ENCODE measurements at places on chromosomes 1 and 21. TPM values are rescaled to one million over a fixed set of nuclear protein-coding genes. Genes with fewer than 3 reads are reported as not detected.

BACH1 gene
- 7.3 TPM for total RNA-seq

CFAP45 gene
- 0.61 TPM for total RNA-seq

CCDC27 gene
- total RNA-seq, result not detected

CC2D1B gene
- 14.3 TPM for total RNA-seq

TDRKH gene
- total RNA-seq, result 6.3 TPM

RHBDL2 gene
- 2.6 TPM for total RNA-seq

UTS2 gene
- not detected for total RNA-seq

TNFSF18 gene
- total RNA-seq, result not detected

USP21 gene
- 27.5 TPM for total RNA-seq

SPATA1 gene
- 0.62 TPM for total RNA-seq

PRMT6 gene
- total RNA-seq, result not detected

AADACL3 gene
- not detected for total RNA-seq

EPHA8 gene
- 0.04 TPM for total RNA-seq

HCRTR1 gene
- total RNA-seq, result 0.04 TPM

ADAMTS5 gene
- total RNA-seq, result not detected

NOL9 gene
- 4.5 TPM for total RNA-seq

C1orf116 gene
- total RNA-seq, result 4.5 TPM

SPATA21 gene
- total RNA-seq, result 0.05 TPM

OSCP1 gene
- total RNA-seq, result 5.8 TPM

Data from A549 treated with CORT108297 at 1 μM for 4 hours (cell line).